ENCODE measurements at places on chromosomes 7 and 10.

GRCh38 chr10:124486635-124487034 is 25.0 kb downstream of the LHPP start:
- no peak for DNase-seq

DNA sequence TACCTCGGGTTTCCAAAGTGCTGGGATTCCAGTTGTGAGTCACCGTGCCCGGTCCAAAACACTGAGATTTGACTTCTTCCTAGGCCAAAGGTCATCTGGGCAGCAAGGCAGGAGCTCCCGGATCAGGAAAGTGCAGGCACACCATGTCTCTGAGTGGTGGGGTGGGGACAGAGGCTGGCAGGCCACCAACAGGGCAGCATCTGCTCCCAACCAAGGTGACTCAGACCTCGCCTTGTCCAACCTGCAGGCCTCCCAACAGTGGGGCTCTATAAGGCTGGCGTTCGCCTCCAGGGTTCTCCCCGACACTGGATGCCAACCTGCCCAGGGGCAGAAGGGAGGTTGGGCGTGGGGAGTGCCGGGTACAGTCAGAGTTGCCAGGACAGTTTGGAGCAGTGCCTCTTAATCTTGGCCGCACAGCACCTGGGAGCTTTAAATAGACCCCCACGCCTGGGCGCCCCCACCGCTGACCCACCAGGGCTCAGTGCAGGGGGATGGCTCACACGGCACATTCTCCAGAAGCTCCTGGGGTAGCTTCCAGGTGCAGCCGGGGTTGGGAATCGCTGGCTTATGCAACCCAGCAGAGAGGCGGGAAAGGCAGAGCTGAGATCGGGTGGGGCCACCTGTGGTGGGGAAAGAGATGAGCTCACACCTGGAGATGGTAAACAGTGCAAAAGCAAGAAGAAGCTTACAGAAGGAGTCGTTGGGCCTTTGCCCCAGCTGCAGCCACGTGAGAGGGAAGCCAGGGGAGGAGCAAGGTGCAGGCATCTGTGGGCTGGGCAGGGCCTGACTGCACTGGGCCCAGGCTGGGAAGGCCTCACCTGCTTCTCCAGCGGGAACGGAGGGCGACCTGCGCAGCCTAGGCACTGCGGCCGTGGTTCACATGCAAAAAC is 10.9 kb downstream of the CALML5 start:
- no peak for DNase-seq

DNA sequence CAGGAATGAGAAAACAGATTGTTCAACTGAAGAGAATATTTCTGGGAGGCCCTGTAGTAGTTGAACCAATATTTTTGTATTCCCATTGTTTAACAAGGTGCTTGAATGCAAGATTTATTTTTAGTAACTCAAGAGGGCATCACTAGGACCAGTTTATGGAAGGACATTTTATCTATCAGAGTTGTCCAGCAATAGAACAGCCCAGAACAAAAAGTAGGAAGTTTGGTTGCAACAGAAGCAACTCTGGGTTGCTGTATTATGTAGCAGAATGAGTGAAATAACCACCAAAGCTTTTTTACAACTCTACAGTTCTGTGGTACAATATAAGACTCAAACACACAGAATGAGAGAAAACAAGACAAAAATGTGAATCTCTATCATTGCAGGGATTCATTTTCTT is 34.7 kb downstream of the CPED1 start:
- DNase-seq = no peak

DNA sequence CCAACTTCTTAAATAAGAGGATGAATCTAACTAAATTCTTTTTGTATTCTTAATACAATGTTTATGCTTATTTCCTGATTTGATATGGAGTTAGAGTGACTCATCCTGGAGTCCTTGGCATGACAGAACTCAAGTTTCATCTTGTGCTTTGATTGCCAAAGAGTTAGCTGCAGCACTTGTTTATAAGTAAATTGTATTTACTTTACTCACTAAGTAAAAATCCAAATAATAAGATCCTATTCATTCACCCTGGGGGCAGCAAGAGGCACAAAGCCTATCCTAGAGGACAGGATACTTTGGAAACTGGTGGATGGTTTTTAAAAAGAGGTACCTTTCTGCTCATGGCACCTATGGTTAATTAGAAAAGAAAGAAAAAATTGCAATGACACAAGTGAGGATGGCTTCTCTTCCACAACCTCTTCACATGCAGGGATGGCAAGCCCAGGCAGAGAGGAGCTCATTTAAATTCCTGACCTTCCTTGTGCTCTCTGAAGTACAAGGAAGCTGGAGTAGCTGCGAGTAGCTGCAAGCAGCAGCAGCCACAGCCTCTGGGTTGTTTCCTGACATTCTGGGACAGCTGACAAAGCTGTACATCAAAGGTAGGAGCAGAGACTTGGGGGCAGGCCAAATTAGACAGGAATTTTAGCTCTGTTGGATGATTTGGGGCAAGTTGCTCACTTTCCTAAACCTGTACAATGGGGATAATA is 28.5 kb upstream of the CROT start:
- no peak for DNase-seq

All from cortex of kidney (tissue), 1 donor.